Body of pancreas (tissue), 4 donors: ENCODE measurements at places on chromosomes 16 and 17. TPM values are rescaled to one million over a fixed set of nuclear protein-coding genes. Genes with fewer than 3 reads are reported as not detected.

Gene TMEM92
- not detected for total RNA-seq

Gene TBC1D26
- not detected for total RNA-seq

Gene TLE7
- not detected for total RNA-seq

Gene CYGB
- 9.6 TPM for total RNA-seq

Gene CCL13
- total RNA-seq, result not detected

Gene ADAD2
- total RNA-seq, result not detected

Gene GAST
- total RNA-seq, result not detected

Gene KRT36
- not detected for total RNA-seq

Gene OTOP3
- total RNA-seq, result 0.66 TPM

Gene KRT39
- not detected for total RNA-seq

Gene ZG16
- 0.26 TPM for total RNA-seq

Gene LRRC37B
- total RNA-seq, result 23.4 TPM

Gene CNGB1
- not detected for total RNA-seq

Gene CCL1
- total RNA-seq, result not detected

Gene KIFC3
- total RNA-seq, result 120 TPM

Gene SEC14L5
- total RNA-seq, result 0.26 TPM

Gene CNTD1
- not detected for total RNA-seq

Gene KCNJ18
- total RNA-seq, result not detected

Gene SPECC1
- 15.8 TPM for total RNA-seq

Gene LGALS9C
- not detected for total RNA-seq

Gene HLF
- total RNA-seq, result 4.9 TPM

Gene KCNG4
- not detected for total RNA-seq

Gene PALB2
- total RNA-seq, result 7.9 TPM

Gene TMEM235
- total RNA-seq, result not detected

Gene CDK5R1
- 1.0 TPM for total RNA-seq

Gene CA7
- total RNA-seq, result not detected

Gene PLA2G10
- total RNA-seq, result not detected

Gene TXNDC11
- 38.4 TPM for total RNA-seq

Gene GPS1
- total RNA-seq, result 86.4 TPM

Gene STH
- not detected for total RNA-seq

Gene MINK1
- 32.7 TPM for total RNA-seq

Gene MRPS34
- total RNA-seq, result 51.4 TPM

Gene PDILT
- not detected for total RNA-seq

Gene FADS6
- total RNA-seq, result not detected

Gene BHLHA9
- not detected for total RNA-seq

Gene IRX6
- not detected for total RNA-seq

Gene SPNS1
- 23.1 TPM for total RNA-seq

Gene CLDN7
- 92.3 TPM for total RNA-seq

Gene C1QTNF8
- total RNA-seq, result not detected

Gene NTN1
- 3.6 TPM for total RNA-seq
